ENCODE measurements at places on chromosomes 4 and X. TPM values are rescaled to one million over a fixed set of nuclear protein-coding genes. Genes with fewer than 3 reads are reported as not detected.
A peak's percentile ranks its signal among the peaks of the same experiment; 100 is the strongest.

GRCh38 chrX:107731831-107732502 is 43.6 kb downstream of the TSC22D3 start:
- peak; percentile 92 for DNase-seq

DNA sequence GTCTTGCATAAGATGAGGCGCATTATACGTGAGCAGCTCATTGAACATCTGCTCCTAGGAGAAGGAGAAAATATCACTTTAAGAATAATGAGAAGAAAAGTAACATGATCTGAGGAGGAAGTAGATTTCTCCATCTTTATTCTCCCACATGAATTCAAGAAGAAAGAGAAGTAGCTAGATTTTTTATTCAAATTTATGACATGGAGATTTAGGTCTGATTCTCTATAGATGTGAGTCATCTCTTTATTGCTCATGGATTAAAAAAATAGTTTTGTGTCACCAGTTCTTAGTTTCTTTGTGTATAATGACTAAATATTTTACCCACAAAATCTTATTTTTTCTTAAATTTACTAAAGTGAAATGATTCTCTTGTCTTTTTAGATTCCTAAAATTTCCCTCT is 40.4 kb downstream of the HPGDS start:
- no peak for DNase-seq

DNA sequence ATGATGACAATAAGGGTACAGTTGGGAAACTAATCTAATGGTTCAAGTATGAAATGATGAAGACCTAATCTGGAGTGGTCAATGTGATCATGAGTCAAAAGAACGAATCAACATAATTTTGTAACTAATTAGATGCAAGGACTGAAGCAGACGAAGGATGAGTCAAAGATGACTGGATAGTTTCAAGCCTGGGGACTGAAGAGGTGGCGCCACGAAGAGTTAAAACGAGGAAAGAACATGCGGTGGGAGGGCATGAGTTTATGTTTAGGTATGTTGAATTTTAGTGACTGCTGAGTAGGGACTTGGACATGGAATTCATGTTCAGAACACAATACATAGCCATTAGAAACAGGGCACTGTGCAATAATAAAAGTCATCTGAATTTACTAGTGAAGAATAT is 221.5 kb upstream of the FAM241A start:
- DNase-seq = no peak

DNA sequence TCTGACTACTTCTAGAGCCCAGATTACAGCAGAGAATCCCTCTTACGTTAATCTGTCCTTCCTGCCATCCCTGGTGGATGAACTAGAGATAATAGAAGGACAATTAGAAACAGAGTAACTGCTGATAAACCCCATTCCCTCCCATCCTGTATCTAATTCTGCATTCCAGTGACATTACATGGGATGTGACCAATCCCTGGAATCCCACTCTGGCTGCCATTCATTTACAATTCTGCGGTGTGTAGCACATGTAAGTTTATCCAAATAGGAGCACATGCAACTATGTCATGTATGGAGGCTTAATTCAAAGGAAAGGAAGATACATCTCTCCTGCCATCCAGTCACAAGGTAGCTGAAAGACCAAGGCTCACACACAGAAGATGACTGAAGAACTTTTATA is 339.5 kb downstream of the GPAT3 start:
- no peak for DNase-seq

GRCh38 chrX:43881410-43882293 is 598 bp downstream of the MAOB start:
- DNase-seq = no peak

Gene AFP
- 2.8 TPM for total RNA-seq

- DNase-seq = no peak
Observed at GRCh38 chr4:8595237-8596087, 2.9 kb downstream of the CPZ start.

Gene MGAT4D
- total RNA-seq = not detected

DNA sequence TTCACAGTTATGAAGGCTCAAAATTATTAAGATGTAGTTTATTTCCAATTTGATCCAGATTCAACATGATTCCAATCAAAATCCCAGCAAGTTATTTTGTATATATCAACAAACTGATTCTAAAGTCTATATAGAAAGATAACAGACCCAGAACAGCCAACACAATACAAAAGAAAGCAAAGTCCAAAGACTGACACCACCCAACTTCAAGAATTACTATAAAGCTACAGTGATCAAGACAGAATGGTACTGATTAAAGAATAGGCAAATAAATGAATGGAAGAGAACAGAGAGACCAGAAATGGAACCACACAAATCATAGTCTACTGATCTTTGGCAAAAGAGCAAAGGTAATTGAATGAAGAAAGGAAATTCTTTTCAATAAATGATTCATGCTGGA is 34.9 kb downstream of the NFXL1 start:
- no peak for DNase-seq

DNA sequence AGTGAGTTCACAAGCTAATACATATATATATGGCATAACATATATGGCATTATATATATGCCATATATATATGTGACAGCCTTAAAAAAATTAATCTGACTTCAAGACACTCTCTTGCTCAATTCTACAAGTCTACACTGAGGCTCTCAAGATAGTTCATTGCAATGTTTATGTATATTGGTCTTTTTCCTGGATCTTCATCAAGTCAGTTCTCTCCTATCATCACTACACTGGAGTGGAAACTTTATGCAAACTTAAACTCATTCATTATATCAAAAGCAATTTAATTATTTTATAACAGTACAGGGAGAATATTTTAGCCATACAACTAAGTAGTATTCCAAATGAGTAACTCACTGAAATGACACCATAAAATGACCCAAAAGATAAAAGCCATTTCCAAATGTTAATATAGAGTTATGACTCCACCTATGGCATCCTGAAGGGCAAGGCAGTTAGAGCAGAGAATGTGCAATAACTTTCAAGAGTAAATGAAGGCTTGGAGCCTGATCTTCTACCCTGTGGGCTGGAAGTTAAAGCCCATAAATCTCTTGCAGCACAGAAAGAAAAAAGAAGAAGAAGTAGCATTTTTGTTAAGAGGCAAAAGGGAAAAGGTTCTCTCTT is 176.3 kb upstream of the SLIT2 start:
- no peak for DNase-seq

Measured in endodermal cell (in vitro differentiated cells).